Mammary microvascular endothelial cell (primary cell): ENCODE measurements at places on chromosomes 1 and 21. TPM values are rescaled to one million over a fixed set of nuclear protein-coding genes. Genes with fewer than 3 reads are reported as not detected.

RPE65 gene
- not detected in 2 replicates for total RNA-seq

ANGPTL1 gene
- total RNA-seq, result not detected in 2 replicates

CD2 gene
- total RNA-seq, result not detected in 2 replicates

FCER1G gene
- not detected in 2 replicates for total RNA-seq
